Tibial nerve (tissue), 4 donors: ENCODE measurements at places on chromosomes 2 and 18. TPM values are rescaled to one million over a fixed set of nuclear protein-coding genes. Genes with fewer than 3 reads are reported as not detected.

TYW5 gene
- total RNA-seq, result 12.2 TPM

RMND5A gene
- 55.3 TPM for total RNA-seq

MC4R gene
- not detected for total RNA-seq

IL36RN gene
- not detected for total RNA-seq

CRYGD gene
- not detected for total RNA-seq

BOLL gene
- not detected for total RNA-seq

DNA sequence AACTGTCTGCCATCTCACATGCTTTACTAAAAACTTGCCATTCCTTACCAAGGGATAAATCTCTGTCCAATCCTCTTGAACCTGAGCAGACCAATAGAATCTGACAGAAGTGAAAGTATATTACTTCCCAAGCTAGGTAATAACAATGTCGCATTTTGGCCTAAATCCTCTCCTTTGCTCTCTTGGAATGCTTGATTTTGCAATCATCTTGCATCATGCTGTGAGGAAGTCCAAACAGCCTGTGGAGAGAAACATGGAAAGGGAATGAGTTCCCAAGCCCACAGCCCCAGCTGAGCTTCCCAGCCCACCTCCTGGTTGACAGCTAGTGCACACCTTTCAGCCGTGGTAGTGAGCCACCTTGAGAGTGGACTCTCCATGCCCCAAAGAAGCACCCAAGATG, 540.6 kb downstream of the STK39 start:
- H3K36me3 ChIP-seq, result no peaks in the 10 kb centered on the region
- DNase-seq, result no peak

GRCh38 chr2:219344751-219345430, 12.3 kb upstream of the RESP18 start:
- H3K27me3 ChIP-seq, result no peaks in the 10 kb centered on the region
- H3K4me3 ChIP-seq, result no peak overlapping the region
- no peak overlapping the region for H3K27ac ChIP-seq
- peak; percentile 69 for DNase-seq
- H3K4me1 ChIP-seq, result peaks cover 12% of the 10 kb centered on the region

- H3K4me1 ChIP-seq, result no peaks in the 10 kb centered on the region
- H3K36me3 ChIP-seq, result no peaks in the 10 kb centered on the region
- no peak overlapping the region for H3K4me3 ChIP-seq
- H3K27ac ChIP-seq, result no peak overlapping the region
- no peak for DNase-seq
- no peaks in the 10 kb centered on the region for H3K27me3 ChIP-seq
These were observed 28.3 kb downstream of the GATA6 start for GRCh38 chr18:22197668-22198067.

DNA sequence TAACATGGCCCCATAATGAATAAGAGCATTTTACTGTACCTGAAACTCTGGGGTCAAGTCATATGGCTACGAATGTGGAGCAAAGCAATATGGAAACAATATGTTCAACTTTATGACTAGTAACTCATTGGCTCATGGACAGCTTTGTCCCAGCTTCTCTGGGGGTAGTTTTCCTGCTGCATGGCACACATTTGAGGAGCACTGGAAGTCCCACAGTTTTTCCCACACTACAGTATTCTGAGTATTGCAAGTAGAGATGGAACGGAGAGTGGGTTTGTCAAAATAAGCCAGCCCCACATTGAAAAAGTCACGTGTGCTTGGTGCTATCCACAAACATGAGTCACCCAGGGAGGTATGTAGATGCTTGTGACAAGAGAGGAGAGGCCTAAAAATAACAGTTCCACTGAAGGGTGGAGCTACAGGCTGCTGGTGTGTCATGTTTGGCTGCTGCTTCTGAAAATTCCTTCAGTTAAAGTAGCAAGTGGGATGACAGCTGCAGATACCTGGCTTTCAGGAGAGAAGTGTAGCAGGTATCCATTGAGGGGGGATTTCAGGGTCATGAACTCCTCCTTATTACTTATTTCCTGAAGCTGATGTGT, 48.2 kb upstream of the CTAGE1 start:
- no peak overlapping the region for H3K27ac ChIP-seq
- peaks cover 25% of the 10 kb centered on the region for H3K4me1 ChIP-seq
- DNase-seq, result no peak
- no peaks in the 10 kb centered on the region for H3K27me3 ChIP-seq
- H3K36me3 ChIP-seq, result no peaks in the 10 kb centered on the region

- DNase-seq, result no peak
- H3K4me1 ChIP-seq, result no peaks in the 10 kb centered on the region
- H3K27me3 ChIP-seq, result no peaks in the 10 kb centered on the region
- H3K27ac ChIP-seq, result no peak overlapping the region
These were observed 18.7 kb upstream of the SULT1C3 start for GRCh38 chr2:108220942-108221541.

- H3K27me3 ChIP-seq, result no peaks in the 10 kb centered on the region
- H3K4me1 ChIP-seq, result no peaks in the 10 kb centered on the region
- no peak overlapping the region for H3K4me3 ChIP-seq
- no peaks in the 10 kb centered on the region for H3K36me3 ChIP-seq
- H3K27ac ChIP-seq, result no peak overlapping the region
- no peak for DNase-seq
These were observed 36.9 kb upstream of the PDE1A start for GRCh38 chr2:182463760-182464159.

- peaks cover 12% of the 10 kb centered on the region for H3K4me1 ChIP-seq
- H3K36me3 ChIP-seq, result no peaks in the 10 kb centered on the region
- no peaks in the 10 kb centered on the region for H3K27me3 ChIP-seq
- H3K27ac ChIP-seq, result no peak overlapping the region
These were observed 26.7 kb downstream of the CYRIA start for GRCh38 chr2:16638946-16639345.

CFAP65 gene
- total RNA-seq, result not detected

ZNF2 gene
- 5.7 TPM for total RNA-seq

DNA sequence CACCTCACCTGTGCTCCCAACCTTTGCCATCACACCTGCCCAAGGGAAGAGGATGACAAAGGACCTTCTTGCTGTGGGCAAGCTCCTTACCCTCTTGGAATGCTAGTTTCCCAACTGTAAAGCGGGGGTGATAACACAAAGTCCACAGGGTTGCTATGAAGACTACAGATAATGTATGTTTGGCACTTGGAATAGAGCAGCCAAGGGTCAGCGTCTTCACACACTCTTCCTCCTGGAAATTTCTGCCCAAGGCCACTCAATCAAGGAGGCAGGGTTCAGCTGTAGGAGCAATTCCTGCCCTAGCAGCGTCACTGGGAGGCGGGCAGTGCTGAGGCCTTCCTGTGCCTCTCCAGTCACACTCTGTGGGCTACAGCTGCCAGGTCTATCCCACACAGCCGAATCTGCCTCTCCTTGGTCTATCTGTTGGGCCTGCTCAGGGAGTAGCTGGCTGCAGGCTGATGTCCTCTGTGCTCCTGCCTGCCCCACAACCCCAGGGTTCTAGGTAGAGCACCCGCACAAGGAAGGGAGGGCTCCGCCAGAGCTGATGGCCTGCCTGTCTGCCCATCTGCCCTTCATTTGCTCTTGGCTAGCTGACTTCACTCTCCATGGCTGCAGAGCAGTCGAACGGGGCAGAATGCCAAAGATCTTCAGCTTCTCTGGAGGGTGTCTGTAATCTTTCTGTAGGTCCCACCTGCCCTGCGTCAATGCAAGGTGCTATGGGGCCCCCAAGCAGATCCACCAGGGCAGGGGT, 91.9 kb downstream of the MRO start:
- H3K36me3 ChIP-seq, result no peaks in the 10 kb centered on the region
- no peak overlapping the region for H3K4me3 ChIP-seq
- H3K27me3 ChIP-seq, result no peaks in the 10 kb centered on the region
- H3K4me1 ChIP-seq, result no peaks in the 10 kb centered on the region

- no peaks in the 10 kb centered on the region for H3K36me3 ChIP-seq
- H3K4me1 ChIP-seq, result no peaks in the 10 kb centered on the region
- H3K27ac ChIP-seq, result no peak overlapping the region
- no peak overlapping the region for H3K4me3 ChIP-seq
These were observed 216.9 kb downstream of the UXS1 start for GRCh38 chr2:105977212-105977611.

DNA sequence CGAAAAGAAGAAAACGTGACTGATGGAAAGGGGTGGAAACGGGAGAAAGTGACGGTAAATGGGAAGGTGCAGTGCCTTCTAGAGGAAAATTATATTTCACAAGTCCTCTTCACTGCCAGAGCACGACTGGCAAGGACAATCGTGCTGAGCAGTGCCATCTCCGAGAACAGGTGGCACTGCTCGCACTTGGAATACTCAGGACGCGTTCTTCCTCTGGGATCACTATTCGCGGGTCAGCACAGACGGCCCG, 364 bp downstream of the STAT1 start:
- H3K36me3 ChIP-seq, result peaks cover 8% of the 10 kb centered on the region
- peak overlapping the region; percentile 77 for H3K4me3 ChIP-seq
- peak overlapping the region; percentile 83 for H3K27ac ChIP-seq
- no peak for DNase-seq

GRCh38 chr2:160494201-160494644, 616 bp upstream of the RBMS1 start:
- no peaks in the 10 kb centered on the region for H3K36me3 ChIP-seq
- no peaks in the 10 kb centered on the region for H3K27me3 ChIP-seq
- no peak for DNase-seq
- H3K4me3 ChIP-seq, result peak overlapping the region; percentile 93
- H3K4me1 ChIP-seq, result peaks cover 34% of the 10 kb centered on the region

ASXL3 gene
- total RNA-seq, result 3.7 TPM

GRCh38 chr2:103615611-103616105, 853.8 kb downstream of the TMEM182 start:
- no peak overlapping the region for H3K4me3 ChIP-seq
- H3K36me3 ChIP-seq, result no peaks in the 10 kb centered on the region
- DNase-seq, result no peak
- H3K27me3 ChIP-seq, result no peaks in the 10 kb centered on the region
- no peaks in the 10 kb centered on the region for H3K4me1 ChIP-seq

DNA sequence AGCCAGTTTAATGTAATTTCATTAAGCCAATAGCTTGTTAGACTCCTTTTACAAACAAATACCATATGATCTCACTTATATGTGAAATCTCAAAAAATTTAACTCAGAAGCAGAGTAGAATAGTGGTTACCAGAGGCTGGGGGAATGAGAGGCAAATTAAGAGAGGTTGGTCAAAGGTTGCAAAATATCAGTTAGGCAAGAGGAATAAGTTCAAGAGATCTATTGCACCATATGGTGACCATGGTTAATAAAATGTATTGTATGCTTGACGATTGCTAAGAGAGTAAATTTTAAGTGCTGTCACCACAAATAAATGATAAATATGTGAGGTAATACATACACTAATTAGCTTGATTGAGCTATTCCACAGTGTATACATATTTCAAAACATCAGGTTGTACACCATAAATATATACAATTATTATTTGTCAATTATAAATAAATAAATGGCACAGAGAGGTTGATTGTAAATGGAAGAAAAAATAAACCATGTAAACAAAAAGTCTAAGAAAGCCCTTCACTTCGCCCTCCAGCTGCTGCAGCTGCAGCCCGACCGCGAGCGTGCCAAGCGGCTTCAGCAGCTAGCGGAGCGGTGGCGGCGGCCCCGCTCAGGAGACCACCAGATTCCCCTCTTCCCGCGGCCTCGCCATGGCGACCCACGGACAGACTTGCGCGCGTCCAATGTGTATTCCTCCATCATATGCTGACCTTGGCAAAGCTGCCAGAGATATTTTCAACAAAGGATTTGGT, 23.0 kb upstream of the ACTR2 start:
- H3K36me3 ChIP-seq, result no peaks in the 10 kb centered on the region
- H3K4me3 ChIP-seq, result no peak overlapping the region
- DNase-seq, result no peak
- H3K27me3 ChIP-seq, result no peaks in the 10 kb centered on the region
- H3K27ac ChIP-seq, result no peak overlapping the region
- H3K4me1 ChIP-seq, result no peaks in the 10 kb centered on the region

COL5A2 gene
- 45.3 TPM for total RNA-seq

- no peak for DNase-seq
- H3K27ac ChIP-seq, result peak overlapping the region; percentile 19
- H3K27me3 ChIP-seq, result no peaks in the 10 kb centered on the region
- H3K4me1 ChIP-seq, result peaks cover 36% of the 10 kb centered on the region
These were observed 183.4 kb upstream of the RASGRP3 start for GRCh38 chr2:33292981-33293595.

DNA sequence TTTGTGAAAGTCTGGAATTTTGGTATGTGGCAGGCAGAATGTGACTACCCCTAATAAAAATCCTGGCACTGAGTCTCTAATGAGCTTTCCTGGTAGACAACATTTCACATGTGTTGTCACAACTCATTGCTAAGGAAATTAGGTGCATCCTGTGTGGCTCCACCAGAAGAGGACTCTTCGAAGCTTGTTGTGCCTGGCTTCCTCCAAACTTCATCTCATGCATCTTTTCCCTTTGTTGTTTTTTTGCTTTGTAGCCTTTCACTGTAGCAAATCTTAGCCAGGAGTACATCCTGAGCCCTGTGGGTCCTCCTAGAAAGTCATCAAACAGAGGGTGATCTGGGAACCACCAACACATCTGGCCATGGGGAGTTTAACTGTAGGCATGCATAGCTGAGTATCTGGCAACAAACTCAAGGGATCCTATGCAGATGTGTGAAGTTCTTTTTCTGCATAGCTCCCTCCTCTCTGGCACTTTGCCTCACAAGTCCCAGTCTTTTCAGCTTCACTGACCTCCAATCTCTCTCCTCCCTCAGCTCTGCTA, 42.1 kb upstream of the SERTAD2 start:
- no peaks in the 10 kb centered on the region for H3K27me3 ChIP-seq
- no peak overlapping the region for H3K27ac ChIP-seq
- no peak overlapping the region for H3K4me3 ChIP-seq
- peaks cover 18% of the 10 kb centered on the region for H3K4me1 ChIP-seq
- H3K36me3 ChIP-seq, result no peaks in the 10 kb centered on the region

DNA sequence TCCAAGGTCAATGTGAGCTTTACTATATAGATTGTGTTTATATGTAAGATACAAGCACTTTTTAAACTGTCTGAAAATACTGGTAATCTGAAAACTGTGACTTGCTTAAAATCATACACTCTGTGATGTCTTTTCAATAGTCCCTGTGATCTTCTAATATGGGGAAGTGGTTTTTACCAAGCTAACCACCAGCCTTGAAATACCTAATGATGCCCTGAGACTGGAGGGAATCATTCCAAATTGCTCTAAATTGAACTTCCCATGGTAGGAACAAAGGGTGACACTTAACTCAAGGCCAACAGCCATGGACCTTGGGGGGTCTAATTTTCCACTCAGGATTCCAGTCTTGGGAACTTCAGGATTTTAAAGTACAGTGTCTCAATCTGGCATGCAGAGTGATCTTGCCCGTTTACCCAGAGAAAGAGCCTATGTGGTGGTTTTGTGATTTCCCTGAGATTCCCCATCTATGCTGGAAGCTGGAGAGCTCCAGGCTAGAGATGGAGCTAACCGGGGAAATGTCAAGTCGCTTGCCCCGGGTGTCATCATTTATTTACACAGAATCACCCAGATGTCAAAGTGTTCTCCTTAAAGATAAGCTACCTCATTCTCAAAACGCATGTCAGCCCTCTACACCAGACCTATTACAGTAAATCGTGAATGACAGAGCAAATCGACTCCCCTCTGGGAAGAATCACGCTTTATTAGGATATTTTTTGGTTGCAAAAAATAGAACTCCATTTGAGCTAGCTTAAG, 198.5 kb downstream of the SP3 start:
- H3K4me3 ChIP-seq, result no peak overlapping the region
- H3K4me1 ChIP-seq, result no peaks in the 10 kb centered on the region
- H3K36me3 ChIP-seq, result no peaks in the 10 kb centered on the region
- DNase-seq, result no peak
- no peaks in the 10 kb centered on the region for H3K27me3 ChIP-seq
